ENCODE measurements at places on chromosomes 12 and 14.

- no peak for DNase-seq
Observed at GRCh38 chr12:111628505-111629260, 29.6 kb upstream of the ATXN2 start.

GRCh38 chr14:60839657-60840056 lies 105.1 kb downstream of the MNAT1 start:
- no peak for DNase-seq

GRCh38 chr12:80282761-80283160 lies 161.3 kb upstream of the PTPRQ start:
- DNase-seq, result no peak

DNA sequence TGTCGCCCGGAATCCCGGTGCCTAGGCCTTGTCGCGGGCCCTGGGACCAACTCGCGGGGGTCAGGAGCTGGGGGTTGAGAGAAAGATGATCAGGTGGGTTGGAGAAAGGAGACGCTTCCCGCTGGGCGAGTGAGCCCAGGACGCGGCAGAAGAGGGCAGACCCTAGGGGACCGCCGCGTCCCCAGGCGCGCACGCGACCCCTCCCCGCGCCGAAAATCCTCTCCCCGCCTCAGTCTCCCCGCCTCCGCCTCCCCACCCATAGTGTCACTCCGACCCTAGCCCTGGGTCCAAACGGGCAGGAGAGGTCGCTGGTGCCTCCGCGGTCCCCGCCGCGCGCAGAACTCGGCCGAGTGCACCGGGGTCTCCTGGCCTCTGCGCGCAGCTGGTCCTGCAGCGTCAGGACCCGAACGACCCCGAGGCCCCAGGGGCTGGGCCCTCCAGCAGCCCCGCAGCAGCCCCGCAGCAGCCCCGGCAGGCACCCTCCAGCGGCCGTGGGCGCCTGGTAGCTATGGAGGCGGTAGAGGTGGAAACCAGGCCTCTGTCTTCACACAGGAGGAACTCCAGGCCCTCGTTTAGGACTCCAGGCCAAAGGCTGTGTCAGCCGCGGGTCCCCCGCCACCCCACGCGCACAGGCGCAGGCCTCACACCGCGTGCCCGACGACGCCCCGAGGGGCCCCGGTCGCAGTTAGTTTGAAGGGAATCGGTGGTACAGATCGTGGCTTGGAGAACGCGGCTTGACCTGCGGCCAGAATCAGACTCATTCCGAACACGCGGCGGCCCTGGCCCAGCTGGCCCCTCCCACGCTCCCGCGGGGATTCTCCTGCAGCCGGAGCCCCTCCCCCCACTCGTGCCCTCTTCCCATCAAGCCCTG lies 60.1 kb upstream of the EIF5 start:
- DNase-seq, result no peak

DNA sequence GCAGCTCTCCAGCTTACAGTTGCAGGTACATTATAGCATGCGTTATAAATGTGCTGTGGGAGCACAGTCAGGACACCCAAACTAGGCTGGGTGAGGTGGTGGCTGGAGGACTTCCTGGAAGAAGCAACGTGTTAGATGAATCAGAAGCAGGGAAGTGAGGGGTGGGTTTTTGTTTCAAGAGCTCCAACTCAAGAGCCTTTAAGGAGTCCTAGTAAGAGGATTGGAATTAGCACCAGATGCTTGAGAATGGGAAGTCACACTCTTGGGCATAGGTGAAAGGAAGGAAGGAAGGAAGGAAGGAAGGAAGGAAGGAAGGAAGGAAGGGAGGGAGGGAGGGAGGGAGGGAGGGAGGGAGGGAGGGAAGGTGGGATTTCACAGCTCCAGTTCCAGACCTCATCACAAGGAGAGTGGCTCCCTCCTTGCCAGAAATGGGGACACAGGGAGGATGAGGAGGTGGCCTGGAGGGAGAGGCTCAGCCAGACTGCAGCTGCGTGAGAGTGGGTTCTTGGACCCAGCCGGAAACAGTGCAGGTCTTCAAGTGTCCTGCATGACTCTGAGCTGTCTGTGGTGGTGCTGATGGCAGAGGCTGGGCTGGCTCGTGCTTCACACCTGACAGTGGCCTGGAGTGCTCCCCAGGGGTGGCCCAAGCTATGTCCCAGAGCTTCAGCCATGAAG lies 115.7 kb upstream of the GSC start:
- no peak for DNase-seq

Measured in HL-60 (cell line).